Activated CD4-positive, CD25-positive, alpha-beta regulatory T cell treated with anti-CD3 and anti-CD28 coated beads, Interleukin-2, amount 50 U/mL, for 16 hours (primary cell): ENCODE measurements at places on chromosomes 7 and 10.

GRCh38 chr7:3215624-3216585 is 85.1 kb upstream of the SDK1 start:
- no peak for DNase-seq

GRCh38 chr7:116234517-116235200 is 24.3 kb downstream of the TES start:
- DNase-seq, result no peak

DNA sequence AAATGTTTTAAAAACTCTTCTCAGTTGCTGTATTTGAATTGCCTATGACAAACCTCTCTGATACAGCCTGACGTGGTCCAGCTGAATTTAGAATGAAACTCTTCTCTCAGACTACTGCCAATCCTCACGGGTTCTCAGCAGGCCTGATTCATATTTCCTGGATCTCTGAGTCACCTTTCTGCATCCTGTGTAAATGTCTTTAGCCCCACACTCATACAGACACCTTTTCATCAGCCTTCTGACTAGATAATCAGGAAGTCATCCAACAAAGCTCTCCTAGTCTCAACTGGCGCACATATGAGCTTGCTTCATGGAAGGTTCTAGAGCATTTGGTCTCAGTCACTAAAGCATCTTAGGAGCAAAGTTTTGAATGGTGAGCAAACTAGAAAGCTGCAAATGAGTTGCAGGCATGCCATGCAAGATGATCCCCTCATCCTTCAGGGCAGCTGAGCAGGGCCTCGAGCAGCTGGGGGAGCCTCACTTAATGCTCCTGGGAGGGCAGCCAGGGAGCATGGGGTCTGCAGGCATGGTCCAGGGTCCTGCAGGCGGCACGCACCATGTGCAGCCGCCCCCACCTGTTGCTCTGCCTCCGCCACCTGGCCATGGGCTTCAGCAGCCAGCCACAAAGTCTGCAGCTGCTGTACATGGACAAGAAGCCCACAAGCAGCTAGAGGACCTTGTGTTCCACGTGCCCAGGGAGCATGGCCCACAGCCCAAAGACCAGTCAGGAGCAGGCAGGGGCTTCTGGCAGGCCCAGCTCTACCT is 182.8 kb downstream of the ARHGAP12 start:
- DNase-seq, result peak; percentile 5

- no peak for DNase-seq
Measured at GRCh38 chr10:71769279-71769823, 4.0 kb downstream of the VSIR start.

DNA sequence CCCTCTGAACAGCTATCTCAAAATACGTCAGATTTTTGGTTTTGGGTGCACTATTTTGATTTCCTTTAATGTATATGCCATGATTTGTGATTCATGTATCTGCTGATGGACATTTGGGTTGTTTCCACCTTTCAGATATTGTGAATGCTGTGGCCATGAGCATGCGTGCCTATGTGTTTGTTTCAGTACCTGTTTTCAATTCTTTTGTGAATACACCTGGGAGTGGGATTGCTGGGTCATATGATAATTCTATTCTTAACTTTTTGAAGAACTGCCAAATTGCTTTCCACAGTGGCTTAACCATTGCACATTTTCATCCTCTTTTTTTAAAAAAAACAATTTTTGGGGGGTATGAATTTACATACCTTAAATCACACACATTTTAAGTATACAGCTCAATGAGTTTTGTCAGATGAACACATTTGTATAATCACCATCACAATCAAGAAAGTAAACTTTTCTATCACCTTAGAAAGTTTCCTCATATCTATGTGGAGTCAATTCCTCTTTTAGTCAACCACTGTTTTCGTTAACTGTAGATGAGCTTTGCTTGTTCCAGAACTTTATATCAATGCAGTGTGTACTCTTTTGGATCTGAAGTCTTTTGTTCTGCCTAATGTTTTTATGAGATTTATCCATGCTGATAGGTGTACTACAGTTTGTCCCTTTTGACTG is 36.9 kb downstream of the CYP26A1 start:
- DNase-seq, result no peak

DNA sequence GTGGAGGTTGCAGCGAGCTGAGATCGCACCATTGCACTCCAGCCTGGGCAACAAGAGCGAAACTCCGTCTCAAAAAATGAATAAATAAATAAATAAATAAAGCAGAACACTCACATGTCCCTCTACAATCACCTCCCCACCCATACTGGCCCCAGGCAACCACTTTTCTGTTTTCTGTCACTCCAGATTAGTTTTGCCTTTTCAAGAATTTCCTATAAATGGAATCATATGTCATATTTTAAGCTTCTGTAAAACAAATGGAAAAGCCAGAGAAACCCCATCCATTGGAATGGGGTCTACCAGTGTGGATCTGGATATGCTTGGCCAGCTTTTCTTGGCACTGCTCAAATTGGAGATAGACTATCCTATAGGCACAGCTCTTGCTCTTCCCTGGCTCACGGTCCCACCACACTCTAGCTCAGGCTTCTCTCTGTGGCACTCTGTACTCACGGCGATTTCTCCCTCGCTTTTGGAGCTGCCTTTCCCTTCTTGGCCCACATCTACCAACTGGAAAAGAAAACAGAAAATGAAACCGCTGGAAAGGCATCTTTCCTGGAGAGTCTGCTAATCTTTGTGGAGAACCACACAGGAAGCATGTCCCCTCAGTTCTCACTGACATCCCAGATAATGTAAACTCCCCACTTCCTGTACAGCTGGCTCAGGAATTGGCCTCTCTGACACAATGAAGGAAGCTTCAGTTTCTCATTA is 210.1 kb downstream of the JCAD start:
- DNase-seq, result no peak

- no peak for DNase-seq
Measured at GRCh38 chr7:66732439-66732838, 8.1 kb upstream of the RABGEF1 start.

DNA sequence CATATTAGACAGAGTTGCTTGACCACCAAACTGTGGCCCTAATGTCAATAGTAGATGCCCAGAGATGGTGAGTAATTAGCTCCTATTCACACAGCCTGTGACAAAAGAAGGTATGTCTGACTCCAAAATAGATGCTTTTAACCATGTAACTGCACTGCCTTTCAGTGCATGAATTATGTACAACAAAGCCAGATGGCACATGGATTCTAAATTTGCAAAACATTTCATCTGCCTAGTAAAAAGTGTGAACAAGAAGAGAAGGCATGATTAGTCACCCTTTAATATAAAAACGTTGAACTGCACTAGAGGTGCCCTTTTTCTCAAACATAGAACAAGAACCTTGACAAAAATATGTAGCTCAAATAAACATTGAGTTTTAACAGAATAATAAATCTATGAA is 35.5 kb upstream of the PTPRZ1 start:
- no peak for DNase-seq

GRCh38 chr10:75202321-75203045 is 8.1 kb upstream of the VDAC2 start:
- DNase-seq, result no peak

DNA sequence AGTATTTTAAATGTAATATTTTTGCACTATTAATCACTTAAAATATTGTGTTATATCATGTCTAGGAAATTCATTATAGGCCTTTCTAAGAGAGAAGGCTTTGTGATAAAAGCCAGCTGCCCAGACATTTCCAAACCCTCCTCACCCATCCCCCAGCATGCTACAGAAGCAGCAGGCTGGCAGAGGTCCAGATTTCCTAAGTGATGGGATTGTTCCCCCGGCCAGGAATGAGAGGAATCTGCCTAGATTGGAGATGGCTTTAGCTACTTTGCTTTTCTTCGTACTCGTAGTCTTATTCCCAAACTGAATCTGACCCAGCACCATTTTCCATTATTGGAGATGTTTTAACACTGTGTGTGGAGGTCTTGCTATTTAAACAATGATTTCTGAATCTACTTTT is 29.4 kb downstream of the CDK14 start:
- no peak for DNase-seq

DNA sequence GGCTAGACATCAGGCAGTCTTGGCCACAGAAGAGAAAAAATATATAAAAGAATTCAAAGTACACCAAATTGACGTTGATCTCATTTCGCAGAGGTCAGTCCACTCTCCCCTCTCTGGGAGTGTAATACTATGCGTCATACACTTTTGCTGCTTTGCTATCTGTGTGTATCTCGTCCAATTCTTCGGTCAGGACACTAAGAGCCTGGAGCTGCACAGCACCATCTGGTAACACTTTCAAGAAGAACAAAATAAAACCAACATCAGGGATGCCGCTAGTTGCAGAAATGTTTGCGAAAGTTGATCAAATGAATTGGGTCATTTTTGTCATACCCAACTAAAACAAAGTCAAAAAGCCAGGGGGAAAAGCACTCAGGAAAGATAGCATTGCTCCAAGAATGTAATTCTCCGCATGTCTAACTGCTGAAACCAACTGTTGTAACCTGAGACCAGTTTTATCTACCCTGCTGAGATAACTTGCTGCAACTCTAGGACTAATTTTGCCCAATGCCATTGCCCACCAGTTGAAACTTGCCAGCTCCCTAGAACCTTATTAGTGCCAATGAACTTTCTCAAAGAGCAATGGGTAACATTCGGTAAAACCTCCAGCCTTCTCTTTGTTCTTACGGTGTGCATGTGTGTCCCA is 23.0 kb downstream of the TMEM176A start:
- no peak for DNase-seq

- DNase-seq, result no peak
Measured at GRCh38 chr10:89367529-89367928, 10.3 kb upstream of the IFIT1B start.

GRCh38 chr7:11437994-11438393 is 394.0 kb downstream of the THSD7A start:
- no peak for DNase-seq

GRCh38 chr7:17580141-17580540 is 281.7 kb downstream of the AHR start:
- DNase-seq, result no peak

DNA sequence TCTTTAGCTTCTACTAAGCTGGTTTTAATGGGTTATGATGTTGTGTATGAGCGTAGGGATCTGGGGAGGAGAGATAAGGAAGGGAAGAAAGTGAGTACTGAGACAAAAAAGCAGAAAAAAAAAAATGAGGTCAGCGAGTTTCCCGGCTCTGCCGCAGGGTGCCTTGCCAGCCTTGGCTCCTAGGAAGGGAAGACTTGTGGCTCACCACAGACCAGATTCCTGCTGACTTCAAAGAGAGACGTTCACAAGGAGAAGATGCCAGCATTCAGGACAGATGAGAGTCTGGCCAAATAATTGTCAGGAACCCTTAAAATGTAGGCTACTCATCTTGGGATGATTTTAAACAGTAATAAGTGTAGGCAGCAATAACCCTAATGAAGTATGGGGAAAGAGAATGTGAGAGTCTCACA is 11.4 kb upstream of the FAS start:
- no peak for DNase-seq

GRCh38 chr10:15244635-15245197 is 76.2 kb upstream of the NMT2 start:
- DNase-seq, result no peak

GRCh38 chr10:121036431-121036830 is 185.3 kb downstream of the WDR11 start:
- no peak for DNase-seq

- DNase-seq, result no peak
Measured at GRCh38 chr7:76246804-76247389, 45.2 kb downstream of the SRRM3 start.

GRCh38 chr10:2079603-2080078 is 342.3 kb upstream of the ADARB2 start:
- DNase-seq, result no peak

GRCh38 chr7:108973075-108973474 is 403.4 kb downstream of the DNAJB9 start:
- no peak for DNase-seq

- DNase-seq, result no peak
Measured at GRCh38 chr7:66331883-66332282, 126.7 kb downstream of the TPST1 start.

- DNase-seq, result no peak
Measured at GRCh38 chr10:13773043-13773442, 186.3 kb downstream of the PRPF18 start.

- no peak for DNase-seq
Measured at GRCh38 chr7:4286351-4286750, 395.7 kb upstream of the FOXK1 start.

DNA sequence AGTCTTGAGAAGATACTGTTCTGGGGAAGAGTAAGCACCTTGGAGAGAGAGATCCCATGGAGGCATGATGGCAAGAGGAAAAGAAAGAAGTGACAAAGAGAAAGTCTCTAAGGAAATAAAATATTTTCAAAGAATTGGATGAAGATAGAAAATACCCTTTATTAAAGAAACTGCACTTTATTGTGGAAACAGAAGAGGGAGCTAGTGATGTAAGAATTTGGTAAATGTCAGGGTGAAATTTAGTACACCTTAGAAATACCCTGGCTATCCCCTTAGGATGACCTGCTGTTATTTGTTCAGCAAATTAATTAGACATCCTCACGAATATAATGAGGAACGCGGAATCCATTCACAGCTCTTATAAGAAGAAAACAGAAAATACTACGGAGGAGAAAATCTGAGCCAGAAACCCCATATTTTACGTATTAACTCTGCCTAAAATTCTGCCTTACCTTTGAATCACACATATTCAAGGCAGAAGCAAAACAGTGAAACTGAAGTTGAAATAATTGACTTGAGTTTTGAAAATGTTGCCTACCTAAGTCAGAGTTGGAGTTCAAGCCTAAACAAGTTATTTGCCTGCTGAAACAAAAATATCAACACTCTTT is 90.7 kb downstream of the TFPI2 start:
- DNase-seq, result no peak

DNA sequence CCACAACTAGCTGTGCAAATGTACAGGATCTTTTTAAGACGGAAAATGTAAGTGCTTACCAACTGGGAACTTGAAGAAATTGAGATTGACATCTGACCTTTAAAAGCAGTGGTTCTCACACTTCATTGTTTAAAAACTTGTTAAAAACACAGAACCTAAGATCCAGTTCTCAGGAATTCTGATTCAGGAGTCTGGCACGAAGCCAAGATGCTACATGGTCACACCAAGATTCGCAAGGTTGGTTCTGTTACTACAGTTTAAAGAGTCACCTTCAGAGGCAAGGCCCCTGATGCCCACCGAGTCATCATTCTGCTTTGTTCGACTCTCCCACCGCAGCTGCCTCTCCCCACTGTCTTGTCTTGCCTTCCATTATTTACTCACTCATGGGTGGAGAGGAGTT is 113.3 kb downstream of the GLI3 start:
- DNase-seq, result no peak

DNA sequence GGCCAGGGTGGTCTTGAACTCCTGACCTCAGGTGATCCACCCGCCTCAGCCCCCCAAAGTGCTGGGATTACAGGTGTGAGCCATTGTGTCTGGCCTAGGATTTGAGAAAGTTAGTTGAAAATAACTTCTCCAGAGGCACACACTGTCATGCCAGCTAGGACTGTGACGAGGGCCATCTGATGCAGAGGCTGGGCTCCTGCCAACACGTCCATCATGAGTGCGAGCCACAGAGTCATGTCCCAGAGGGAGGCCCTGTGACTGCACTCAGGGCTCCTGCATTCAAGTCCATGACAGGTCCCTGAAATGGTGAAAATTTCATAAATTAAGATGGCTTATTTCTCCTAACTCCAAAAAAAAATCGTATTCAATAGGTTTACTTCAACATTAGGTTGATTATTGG is 17.1 kb downstream of the C10orf120 start:
- DNase-seq, result no peak

- DNase-seq, result no peak
Measured at GRCh38 chr7:54333952-54334351, 208.2 kb upstream of the VSTM2A start.
